NCI-H1092 treated with DMSO at 0.1 percent for 48 hours (cell line): ENCODE measurements at places on chromosomes 3 and 15.

DNA sequence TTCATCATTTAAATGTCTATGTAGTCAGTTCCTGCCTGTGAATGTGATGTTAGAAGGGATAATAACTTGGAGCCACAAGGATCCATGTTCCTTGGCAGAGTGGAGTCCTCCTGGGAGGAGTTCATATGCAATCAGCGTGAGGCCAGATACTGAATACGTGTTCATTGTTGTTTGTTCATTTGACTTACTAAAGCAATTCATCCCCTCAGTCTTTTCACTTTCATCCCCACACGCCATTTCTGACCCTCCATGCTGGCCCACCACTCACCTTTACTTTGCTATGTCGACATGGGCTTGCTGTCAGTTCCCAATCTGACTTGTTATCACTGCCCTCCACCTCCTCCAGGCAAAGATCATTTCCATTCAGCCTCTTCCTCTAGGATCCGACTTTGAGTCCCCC, 91.8 kb downstream of the SSR3 start:
- no peak for DNase-seq

- peak; percentile 41 for DNase-seq
These were observed 26.7 kb downstream of the HCN4 start for GRCh38 chr15:73341886-73342600.

GRCh38 chr15:59268852-59269407, 62.3 kb downstream of the LDHAL6B start:
- DNase-seq = no peak

- DNase-seq = no peak
These were observed 16.1 kb downstream of the MAP2K1 start for GRCh38 chr15:66402761-66403284.

GRCh38 chr3:178393824-178394223, 142.4 kb upstream of the KCNMB2 start:
- DNase-seq = no peak

DNA sequence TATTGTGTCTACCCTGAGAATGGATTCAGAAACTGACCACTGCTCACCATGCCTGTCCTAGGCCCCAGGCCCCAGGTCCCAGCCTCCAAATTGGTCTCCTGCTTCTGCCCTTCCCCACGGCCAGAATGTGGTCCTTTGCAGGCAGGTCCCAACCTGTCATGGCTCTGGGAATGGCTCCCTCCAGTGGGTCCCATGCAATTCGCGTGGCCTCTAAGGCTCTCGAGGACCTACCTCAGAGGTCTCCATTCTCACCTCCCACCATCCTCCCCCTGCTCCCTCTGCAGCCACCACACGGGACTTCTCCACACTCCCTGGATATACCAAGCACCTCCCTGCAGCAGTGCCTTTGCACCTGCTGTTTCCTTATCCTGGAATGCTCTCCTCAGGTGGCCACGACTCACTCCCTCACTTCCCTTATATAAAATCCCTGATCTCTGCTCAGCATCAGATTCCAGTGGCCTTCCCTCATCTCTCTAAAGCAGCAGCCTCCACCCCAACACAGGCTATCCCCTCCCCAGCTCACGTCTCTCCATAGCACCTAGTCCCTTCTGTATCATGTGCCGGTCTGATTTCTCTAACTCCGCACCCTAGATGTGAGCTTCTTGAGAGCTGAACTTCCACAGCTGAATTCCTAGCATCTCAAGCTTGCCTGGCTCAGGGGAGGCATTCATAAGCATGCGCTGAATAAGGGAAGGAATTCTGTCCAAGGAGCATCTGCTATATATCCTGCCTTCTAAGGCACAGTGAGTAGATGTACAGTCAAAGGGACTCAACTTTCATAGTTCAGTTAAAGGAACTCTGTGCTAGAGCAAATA, 56.9 kb downstream of the ARRDC4 start:
- no peak for DNase-seq

- peak; percentile 33 for DNase-seq
These were observed 33.9 kb downstream of the GRK7 start for GRCh38 chr3:141796889-141797781.

DNA sequence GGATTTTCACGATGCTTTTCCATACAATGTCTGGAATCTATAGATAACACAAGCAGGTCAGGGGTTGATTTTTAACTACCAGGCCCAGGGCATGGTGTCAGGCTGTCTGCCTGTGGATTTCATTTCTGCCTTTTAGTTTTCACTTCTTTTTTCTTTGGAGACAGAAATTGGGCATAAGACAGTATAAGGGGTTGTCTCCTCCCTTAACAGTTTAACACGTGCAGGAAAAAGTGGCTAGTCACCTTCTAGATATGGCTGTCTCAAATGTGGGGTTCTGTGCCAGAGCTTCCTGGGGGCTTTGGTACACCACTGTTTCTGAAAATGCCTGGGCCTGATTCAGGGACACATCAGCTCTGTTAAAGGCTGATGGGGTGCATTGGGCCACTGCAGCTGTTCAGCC, 7.4 kb upstream of the ZNF589 start:
- DNase-seq = no peak

- no peak for DNase-seq
These were observed 17.2 kb upstream of the PLOD2 start for GRCh38 chr3:146178006-146178689.

- DNase-seq = no peak
These were observed 13.9 kb downstream of the ARHGEF3 start for GRCh38 chr3:56787784-56788256.

- DNase-seq = no peak
These were observed 921.4 kb downstream of the MCTP2 start for GRCh38 chr15:95152741-95153140.

GRCh38 chr3:181735911-181736310, 24.2 kb downstream of the SOX2 start:
- no peak for DNase-seq

GRCh38 chr3:23546181-23546580, 259.6 kb upstream of the UBE2E1 start:
- DNase-seq = no peak

DNA sequence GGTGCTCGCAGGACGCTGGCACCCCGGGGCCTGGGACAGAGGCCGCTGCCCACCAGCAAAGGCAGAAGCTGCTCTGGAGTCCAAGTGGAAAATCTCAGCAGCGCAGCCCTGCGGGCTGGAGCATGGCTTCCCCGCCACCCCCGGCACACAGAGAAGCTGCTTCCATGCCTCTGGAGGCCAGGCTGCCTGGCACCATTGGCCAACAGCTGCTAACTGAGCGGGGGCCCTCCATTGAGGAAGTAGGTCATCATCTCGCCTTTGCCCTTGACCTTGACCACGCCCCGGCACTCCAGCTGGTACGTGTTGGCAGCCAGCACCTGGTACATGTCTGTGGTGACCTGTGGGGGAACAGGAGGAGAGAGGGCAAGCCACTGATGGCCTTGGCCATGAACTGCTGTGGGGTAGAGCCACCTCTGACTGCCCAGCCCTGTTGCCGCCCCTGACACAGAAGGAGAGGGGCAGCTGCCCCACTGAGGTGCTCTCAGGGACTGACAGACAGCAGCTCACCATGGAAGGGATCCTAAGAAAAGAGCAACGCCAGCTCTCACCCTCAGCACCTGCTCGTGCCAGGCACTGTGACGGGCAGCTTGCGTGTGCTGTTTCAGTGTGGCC, 82.8 kb downstream of the SEC22A start:
- DNase-seq = no peak

DNA sequence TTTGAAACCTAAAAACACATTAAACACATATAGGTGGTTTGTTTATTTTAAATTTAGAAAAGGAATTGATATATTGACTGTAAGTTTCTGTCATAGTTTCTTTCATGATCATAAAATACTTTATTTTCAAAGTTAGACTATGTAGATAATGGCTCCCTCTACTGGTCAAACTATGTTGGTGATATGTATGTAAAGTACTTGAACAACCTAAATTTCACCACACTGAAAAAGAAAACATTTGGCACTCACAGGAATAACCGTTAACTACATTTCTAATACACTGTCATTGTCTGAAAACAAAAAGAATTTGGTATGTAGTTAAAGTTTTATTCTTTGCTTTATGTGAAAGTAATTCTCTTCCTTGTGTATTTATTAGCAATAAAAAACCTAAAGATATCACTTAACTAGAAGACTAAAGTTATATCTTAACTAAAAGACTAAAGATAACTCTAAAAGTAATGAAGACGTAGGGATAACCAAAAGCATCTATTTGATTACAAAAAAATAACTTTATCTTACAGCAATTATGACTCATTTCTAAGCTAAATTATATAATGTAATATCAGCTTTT, 427.5 kb downstream of the VGLL3 start:
- peak; percentile 59 for DNase-seq
